T-cell (primary cell): ENCODE measurements at places on chromosomes 2 and 18. TPM values are rescaled to one million over a fixed set of nuclear protein-coding genes. Genes with fewer than 3 reads are reported as not detected.

GRCh38 chr2:152611458-152612231 lies 105.6 kb downstream of the PRPF40A start:
- H3K36me3 ChIP-seq = no peaks in the 10 kb centered on the region
- H3K27ac ChIP-seq = peak overlapping the region; percentile 11
- H3K4me1 ChIP-seq = peaks cover 9% of the 10 kb centered on the region
- no peak overlapping the region for H3K4me3 ChIP-seq
- H3K27me3 ChIP-seq = no peaks in the 10 kb centered on the region
- no peak for DNase-seq

DNA sequence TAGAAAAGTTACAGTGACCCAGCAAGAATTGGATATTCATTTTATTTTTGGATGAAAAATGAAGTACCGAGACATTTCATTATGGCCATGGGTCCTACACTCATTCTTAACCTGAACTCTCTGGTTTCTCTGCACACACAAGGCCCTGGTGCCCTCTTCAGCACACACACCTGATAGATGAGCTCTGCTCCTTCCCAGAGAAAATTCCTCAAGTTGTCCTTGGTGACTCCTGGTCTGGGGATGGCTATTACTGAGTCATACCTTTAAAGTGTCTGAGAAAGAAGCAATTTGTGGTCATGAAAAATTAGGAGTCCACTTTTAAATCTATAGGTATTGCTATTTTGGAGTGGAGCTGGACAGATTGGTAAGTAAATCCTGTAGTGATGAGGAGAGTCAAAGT lies 311.5 kb downstream of the CDH2 start:
- H3K27ac ChIP-seq = no peak overlapping the region
- no peaks in the 10 kb centered on the region for H3K27me3 ChIP-seq
- DNase-seq = no peak
- H3K36me3 ChIP-seq = no peaks in the 10 kb centered on the region

GRCh38 chr2:109558076-109558882 lies 55.5 kb downstream of the SEPTIN10 start:
- DNase-seq = no peak
- H3K27ac ChIP-seq = no peak overlapping the region
- H3K4me3 ChIP-seq = no peak overlapping the region
- no peaks in the 10 kb centered on the region for H3K4me1 ChIP-seq
- H3K27me3 ChIP-seq = no peaks in the 10 kb centered on the region
- no peaks in the 10 kb centered on the region for H3K36me3 ChIP-seq

RASGRP3 gene
- 5.1 TPM for total RNA-seq

- peak overlapping the region; percentile 28 for H3K4me3 ChIP-seq
- no peaks in the 10 kb centered on the region for H3K36me3 ChIP-seq
- DNase-seq = no peak
- H3K27ac ChIP-seq = no peak overlapping the region
- peaks cover 14% of the 10 kb centered on the region for H3K4me1 ChIP-seq
- no peaks in the 10 kb centered on the region for H3K27me3 ChIP-seq
Observed at GRCh38 chr2:127674241-127675209, 805 bp downstream of the LIMS2 start.

TRIM43 gene
- total RNA-seq = not detected

DNA sequence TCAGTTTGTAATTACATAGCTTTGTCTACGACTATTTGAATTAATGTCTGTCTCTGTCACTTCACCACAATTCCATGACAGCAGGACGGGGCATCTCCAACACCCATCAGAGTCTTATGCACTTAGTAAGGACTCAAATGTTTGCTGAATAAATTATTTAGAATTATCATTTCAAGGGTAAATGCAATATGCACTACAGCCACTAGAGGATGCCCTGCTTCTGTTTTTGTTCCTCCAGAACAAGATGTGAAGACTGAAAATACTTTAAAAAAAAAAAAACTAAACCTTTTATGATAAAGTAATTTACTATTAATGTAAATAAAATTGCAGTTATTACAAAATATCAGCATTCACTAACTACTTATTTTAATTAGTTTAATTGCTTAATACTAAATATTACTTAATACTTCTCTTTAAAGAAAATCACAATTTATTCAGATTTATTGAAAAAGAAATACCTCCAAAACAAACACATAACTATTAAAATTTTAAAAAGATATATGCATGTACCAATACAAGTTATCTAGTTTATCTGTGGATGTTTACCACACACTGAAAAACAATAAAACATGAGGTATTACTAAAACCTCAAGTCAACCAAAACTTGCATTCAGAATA lies 3.2 kb downstream of the PIGN start:
- no peak overlapping the region for H3K27ac ChIP-seq
- no peak overlapping the region for H3K4me3 ChIP-seq
- DNase-seq = peak; percentile 33
- no peaks in the 10 kb centered on the region for H3K27me3 ChIP-seq

PTPRN gene
- not detected for total RNA-seq
